ENCODE measurements at places on chromosomes 4 and X.

DNA sequence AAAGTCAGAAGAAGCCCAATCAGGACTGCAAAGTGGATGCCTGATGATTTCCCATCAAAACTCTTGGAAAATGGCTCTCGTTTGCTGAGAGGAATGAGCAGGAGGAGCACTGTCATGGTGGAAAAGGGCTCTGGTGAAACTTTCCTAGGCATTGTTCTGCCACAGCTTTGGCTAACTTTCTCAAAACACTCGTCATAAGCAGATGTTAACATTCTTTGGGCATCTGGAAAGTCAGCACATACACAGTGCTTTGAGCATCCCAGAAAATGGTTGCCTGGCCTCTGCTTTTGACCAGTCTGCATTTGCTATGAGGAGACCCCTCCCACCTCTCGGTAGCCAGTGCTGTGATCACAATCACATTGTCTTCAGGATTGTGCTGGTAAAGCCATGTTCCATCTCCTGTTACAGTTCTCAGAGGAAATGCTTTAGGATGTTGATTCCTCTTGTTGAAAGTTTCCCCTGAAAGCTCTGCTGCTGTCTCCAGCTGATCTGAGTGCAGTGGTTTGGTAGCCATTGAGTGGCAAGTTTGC is 25.2 kb upstream of the TBC1D14 start:
- no peak for DNase-seq

- no peak for DNase-seq
Measured at GRCh38 chr4:26670903-26671537, 87.1 kb downstream of the TBC1D19 start.

- DNase-seq, result peak; percentile 9
Measured at GRCh38 chrX:151396042-151396824, 773 bp upstream of the VMA21 start.

DNA sequence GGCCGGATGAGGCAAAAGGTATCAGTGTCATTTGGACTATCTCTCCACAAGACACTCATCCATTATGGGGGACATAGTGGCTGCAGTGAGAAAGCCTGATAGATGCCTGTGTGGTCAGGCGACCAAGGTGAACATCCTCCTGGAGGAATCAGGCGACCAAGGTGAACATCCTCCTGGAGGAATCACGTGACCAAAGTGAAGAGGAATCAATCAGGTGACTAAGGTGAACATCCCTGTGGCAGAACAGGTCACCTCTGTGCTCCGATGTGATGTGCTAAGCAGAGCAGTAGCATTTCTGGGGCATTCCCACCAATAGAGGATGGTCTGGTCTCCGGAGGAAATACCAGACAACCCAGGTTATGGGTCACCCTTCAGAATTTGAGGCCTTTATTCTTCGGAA is 44.0 kb downstream of the RNF212 start:
- no peak for DNase-seq

DNA sequence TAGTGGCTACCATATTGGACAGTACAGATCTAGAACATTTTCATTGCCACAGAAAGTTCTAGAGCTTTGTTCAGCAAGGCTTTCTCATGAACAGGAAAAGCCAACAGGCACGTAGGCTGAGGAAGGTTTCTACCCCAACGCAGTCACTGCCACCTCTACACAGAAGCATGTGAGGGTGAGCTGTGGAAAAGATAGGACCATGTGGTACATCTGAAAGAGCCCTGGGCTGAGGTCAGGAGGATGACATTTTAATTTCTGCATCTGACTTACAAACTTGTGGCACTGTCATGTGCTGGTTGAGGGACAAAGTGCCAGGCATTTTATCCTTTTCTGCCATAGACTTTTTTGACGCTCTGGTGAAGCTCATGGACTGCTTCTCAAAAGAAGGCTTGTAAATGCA is 454.2 kb downstream of the BCOR start:
- no peak for DNase-seq

DNA sequence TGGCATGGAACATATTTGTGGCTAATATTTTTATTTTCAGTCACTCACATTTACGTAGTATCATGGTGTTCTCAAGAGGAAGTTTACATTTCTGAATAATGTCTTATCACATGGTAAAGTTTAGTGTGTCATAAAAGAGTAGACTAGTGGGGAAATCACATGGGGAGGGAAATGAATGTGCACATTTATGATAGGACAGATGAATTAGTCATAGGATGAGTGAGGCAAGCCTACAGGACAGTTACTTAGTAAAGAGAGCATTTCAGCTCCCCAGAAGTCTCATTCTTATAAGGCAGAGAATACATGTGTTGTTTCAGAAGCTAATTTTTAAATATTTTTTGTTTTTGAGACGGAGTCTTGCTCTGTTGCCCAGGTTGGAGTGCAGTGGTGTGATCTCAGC is 6.2 kb downstream of the GK start:
- no peak for DNase-seq

DNA sequence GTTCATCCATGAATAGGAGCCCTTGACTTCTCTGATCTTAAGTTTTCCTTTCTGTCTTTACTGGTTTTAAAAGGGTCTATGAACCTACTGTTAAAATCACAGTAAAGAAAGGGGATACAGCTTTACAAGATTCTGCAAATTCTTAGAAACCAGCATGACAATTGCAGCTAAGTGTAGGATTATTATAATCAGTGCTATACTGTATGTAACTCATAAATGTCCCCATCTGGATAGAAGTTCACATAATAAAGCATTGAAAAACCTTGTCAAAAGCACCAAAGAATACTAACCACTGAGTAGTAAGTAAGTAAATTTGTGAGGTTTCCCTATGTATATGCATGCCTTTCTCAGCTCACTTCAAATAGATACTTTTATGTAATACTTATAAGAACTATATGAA is 724.6 kb downstream of the CENPC start:
- DNase-seq, result no peak

DNA sequence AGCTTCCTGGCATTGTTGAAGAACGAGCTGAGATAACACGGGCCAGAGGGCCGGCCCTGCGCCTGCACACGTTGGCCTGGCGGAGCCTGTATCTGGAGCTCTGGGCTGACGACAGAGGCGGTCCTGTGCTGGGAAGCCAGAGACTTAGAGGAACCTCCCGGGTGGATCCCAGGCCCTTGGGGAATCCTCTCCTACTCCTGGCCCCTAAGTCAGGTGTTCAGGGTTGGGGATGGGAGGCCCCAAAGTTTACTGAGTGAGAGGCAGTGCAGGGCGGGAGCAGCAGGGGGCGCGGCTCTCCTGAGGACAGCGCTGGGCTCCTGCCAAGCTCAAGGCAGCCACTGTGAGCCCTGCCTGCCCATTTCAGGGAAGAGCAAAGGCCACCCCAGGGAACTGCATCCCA is 2.5 kb upstream of the HTRA3 start:
- no peak for DNase-seq

GRCh38 chrX:21738950-21739287 is 19.0 kb downstream of the SMPX start:
- no peak for DNase-seq

GRCh38 chr4:10981576-10981975 is 297.0 kb upstream of the CLNK start:
- no peak for DNase-seq

GRCh38 chrX:20432048-20432447 is 165.3 kb upstream of the RPS6KA3 start:
- DNase-seq, result no peak

DNA sequence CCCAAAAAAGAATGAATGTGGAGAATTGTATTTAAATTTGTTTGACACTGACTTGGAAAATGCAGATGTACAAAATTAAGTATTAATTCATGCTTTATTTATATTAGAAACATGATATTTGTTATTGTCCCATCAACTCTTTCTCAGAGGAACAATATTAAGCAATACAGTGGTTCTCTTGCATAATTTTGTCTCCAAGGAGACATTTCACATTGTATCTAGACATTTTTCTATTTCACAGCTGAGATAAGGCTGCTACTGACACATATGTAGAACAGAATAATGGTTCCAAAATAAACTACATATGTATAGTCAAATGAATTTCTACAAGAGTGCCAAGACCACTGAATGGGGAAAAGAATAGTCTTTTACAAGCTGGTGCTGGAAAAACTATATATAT is 427.9 kb upstream of the SPANXN1 start:
- no peak for DNase-seq

DNA sequence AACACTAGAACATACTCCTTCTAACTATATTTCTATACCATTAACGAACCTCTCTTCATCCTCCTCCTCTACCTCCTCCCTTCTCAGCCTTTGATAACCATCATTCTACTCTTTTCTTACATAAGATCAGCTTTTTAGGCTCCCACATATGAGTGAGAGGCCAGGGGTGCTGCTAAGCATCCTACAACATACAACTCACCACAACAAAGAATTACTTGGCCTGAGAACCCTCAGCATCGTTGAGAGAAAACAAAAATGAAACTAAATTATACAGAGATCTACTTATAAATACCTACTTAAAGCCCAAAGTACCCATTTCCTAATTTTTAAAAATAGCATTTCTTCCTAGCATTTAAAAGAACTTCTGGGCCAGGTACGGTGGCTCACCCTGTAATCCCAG is 77.7 kb downstream of the CC2D2A start:
- no peak for DNase-seq

DNA sequence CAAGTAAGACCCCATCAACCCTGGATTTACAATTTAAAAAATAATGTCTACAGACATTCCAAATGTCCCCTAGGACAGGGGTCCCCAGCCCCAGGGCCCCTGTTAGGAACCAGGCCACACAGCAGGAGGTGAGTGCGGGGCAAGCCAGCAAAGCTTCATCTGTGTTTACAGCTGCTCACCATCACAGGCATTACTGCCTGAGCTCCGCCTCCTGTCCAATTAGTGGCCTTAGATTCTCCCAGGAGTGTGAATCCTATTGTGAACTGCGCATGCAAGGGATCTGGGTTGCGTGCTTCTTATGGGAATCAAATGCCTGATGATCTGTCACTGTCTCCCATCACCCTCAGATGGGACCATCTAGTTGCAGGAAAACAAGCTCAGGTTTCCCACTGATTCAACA is 146.1 kb downstream of the ATP10D start:
- DNase-seq, result no peak

GRCh38 chrX:149007423-149007822 is 497.7 kb downstream of the IDS start:
- DNase-seq, result no peak

DNA sequence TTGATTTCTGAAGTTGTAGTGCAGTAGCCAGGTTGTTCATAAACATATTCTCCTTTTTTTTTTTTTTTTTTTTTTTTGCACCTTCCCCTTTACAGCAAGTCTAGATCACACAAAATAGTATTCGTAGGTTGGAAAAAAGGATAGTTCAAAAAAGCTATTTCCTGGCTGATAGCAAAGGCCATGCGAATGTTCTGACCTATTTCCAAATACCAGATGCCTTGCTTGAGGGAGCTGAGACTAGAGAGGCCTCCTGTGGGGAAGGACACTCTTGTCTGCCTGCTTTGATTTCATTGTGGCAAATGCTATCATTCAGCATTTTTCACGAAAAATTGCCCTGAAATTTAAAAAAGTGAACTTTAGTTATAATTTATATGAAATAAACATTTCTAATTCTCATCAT is 111.4 kb downstream of the MAD2L1 start:
- no peak for DNase-seq

GRCh38 chrX:102744307-102744706 is 23.8 kb downstream of the GPRASP3 start:
- DNase-seq, result no peak

DNA sequence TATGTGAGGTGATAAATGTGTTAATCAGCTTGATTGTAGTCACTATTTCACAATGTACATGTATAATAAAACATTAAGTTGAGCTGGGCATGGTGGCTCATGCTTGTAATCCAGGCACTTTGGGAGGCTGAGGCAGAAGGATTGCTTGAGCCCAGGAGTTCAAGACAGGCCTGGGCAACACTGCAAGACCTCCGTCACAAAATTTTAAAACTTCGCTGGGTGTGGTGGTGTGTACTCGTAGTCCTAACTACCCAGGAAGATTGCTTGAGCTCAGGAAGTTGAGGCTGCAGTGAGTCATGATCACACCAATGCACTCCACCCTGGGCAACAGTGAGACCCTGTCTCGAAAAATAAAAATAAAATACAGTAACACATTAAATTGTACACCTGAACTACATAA is 20.1 kb downstream of the LYAR start:
- no peak for DNase-seq

GRCh38 chr4:122658818-122659295 is 38.0 kb upstream of the IL21 start:
- DNase-seq, result no peak

GRCh38 chr4:39291686-39292085 is 74.5 kb downstream of the RFC1 start:
- DNase-seq, result no peak
